ELR (cell line): ENCODE measurements at places on chromosomes 3 and 15.
A peak's percentile ranks its signal among the peaks of the same experiment; 100 is the strongest.

DNA sequence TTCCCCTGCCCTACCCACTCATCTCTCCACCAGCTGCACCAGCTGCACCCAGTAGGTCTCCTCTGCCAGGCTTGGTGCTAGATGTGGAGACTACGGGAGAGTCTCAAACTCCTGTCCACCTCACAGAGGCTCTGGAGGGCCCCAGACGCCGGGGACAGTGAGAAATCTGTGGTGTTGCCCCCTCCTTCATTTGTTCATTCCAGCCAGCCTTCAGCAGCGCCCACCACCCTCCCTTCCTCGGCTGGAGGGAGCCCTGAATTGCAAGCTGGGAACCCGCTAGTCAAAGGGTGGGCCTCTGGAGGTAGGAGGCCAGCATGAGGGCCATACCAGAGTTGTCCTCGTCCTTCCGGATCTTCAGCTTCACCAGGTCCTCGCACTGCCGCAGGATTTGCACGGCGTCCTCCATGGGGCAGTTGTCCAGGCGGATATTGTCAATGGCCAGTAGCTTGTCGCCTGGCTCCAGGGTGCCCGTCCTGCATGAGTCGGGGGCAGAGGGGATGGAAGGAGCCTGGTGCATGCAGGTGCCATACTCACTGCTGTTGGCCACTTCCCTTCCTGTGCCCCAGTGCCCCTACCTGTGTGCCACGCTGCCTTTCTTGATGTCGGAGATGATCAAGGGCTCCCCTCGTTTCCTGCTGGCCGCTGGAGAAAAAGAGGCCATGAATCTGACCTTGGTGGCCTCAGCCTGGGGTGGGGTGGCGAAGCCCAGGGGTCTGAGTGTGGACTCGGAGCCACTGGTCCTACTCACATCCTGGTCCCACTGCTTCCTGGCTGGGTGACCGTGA, 29.1 kb downstream of the GRIP2 start:
- DNase-seq = no peak

DNA sequence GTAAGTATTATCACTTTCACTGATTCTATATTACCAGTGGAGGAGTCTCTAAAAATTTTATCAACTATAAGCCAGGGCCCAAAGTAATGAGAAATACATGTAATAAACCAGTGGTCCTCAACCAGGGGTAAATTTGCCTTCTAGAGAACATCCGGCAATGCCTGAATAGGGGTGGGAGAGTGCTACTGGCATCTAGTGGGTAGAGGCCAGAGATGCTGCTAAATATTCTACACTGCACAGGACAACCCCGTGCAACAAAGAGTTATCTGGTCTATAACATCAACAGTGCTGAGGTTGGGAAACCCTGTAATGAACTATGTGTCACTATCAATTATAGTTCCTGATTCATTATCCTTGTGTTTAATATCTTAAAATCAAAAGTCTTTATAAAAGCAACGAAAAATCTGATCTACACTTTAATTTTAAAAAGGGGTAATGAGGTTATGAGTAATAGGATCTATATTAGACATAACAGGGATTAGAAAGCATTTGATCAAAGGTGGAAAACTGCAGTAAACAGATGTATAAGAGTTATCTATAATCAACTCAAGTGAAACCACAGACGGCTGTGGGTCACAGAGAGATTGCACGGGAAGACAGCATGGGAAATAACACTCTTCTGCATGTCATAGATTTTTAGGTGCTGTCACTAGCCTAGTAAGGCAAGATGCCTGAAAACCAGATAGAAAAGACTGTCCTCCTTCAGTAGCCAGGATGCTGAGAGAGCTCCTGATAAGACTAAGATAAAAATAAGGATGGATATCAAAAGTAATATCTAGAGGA, 2.0 kb downstream of the LYSMD2 start:
- DNase-seq = peak; percentile 3

DNA sequence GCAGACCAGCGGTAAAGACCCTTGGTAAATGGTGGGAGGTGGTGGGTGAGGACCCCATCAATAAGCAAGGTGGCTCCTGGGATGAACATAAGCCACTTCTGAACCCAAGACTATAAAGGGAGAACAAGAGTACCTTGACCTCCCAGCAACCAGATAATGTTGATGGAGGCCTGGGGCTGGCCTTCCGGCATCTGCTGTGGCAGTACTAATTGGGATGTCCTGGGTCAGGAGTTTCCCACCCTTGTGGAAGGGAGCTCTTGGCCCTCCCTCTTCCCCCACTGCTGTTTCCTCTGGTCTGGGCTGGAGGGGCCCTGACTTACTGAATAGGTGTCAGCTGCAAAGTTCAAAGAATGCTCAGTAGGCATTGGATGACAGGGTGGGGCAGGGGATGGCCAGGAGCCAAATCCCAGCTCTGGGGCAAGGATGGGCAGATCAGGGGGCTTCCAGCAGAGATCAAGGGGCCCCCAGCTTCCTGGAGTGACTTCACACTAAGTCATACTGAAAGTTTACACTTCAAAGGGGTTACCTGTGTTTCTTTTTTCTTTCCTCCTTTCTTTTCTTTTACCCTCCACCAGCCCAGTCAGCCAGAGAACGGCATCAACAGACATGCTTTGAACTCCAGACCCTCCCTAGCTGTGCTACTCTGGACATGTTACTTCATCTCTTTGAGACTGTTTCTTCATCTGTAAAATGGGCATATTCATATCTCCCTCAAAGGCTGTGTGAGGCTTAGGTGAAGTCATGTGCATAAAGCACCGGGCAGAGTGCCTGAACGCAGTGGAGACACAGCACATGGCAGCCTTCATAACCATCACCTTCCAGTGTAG, 1.5 kb downstream of the RBP1 start:
- no peak for DNase-seq

DNA sequence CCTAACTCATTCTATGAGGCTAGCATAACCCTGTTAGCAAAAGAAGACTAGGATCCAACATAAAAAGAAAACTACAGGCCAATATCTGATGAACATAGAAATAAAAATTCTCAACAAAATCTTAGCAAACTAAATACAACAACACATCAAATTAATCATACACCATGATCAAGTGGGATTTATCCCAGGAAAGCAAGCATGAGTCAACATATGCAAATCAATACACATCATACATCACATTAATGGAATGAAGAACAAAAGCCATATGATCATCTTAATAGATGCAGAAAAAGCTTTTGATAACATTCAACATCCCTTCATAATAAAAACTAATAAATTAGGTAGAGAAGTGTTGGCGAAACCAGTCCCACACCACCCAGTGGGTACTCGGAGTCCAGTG, 136.1 kb upstream of the MME start:
- peak; percentile 69 for DNase-seq

DNA sequence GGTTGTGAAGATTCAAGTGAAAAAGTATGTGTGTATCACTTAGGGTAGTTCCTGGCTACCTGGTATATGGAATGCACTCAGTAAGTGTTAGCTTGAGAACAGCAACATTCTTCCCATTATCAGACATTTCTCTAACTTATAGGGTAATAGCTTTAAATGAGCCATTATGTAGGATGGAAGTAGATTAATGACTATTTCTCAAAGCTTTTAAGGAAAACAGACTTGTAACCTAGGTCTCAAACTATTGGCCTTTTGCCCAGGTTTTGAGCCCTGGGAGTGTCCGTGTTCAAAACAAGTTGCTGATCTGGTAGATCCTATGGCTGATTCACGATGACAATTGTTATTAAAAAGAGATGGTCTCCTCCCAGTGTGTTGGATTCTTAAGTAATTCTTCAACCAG, 129.1 kb upstream of the UMPS start:
- no peak for DNase-seq

- no peak for DNase-seq
Observed at GRCh38 chr15:32908135-32908801, 190.5 kb downstream of the GREM1 start.

DNA sequence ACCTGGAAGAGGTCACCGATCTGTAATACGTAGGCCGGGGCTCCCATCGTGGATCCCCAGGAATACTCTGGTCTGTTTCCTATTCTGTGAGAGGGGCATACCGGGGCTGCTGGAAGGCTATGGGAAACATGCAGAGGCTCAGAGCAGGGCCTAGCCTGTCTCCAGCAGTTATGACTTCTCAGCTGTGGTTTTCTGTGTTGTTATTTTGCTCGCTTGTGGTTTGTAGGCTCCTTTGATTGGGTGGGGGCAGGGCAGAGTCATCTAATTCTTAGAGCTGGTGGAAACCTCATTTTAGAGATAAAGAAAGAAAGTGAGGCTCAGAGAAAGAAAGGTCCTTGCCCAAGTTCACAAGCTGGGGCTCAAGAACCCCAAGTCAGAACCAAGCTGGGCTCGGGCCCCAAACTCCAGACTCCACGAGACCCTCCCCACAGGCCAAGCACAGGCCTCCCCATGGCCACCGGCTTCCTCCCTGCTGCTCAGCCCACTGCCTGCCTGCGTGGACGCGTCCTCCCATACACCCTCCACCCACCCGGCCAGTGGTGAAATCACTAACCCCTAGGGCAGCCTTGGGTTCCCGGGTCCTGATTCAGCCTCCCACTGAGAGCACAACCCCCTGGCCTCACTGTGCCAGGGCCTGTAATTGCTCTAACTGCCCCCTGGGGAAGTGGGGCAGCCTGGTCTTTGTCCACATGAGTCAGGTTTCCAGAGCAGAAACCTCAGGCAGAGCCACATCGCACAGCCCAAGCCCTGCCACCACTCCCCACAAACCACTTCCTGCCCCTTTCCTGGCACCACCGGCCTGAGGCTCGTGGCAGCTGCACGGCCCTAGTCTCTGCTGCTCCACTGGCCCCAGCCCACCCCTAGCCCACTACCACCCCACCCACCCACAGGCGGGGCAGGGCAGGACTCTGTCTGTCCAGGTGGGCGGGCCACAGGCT, 270.8 kb downstream of the UACA start:
- peak; percentile 93 for DNase-seq

GRCh38 chr3:31762888-31763351, 218.1 kb downstream of the OSBPL10 start:
- DNase-seq = no peak

GRCh38 chr15:80619680-80620079, 75.4 kb upstream of the ABHD17C start:
- peak; percentile 42 for DNase-seq

GRCh38 chr15:47383801-47384200, 333.5 kb upstream of the SEMA6D start:
- DNase-seq = no peak

GRCh38 chr3:100069472-100069871, 44.8 kb downstream of the FILIP1L start:
- no peak for DNase-seq

DNA sequence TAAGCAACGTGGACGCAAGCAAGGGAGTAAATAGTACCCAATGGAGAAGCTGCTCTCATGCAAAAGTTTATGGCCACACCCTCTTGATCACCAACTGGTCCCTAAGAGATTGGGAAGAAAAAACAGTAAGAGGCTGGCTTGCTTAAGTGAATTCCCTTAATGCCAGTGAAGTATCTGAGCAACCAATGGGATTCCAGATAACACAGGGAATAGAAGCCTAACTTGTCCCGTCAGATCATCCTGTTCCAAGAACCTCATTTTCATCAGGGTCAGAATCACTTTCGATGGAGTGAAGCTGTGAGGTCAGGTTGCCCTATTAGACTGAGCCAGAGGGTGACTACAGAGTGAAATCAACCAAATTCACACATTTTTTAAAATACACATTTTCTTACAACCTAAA, 104.3 kb downstream of the CD47 start:
- DNase-seq = peak; percentile 20
